ENCODE measurements at places on chromosomes 2 and 18.

DNA sequence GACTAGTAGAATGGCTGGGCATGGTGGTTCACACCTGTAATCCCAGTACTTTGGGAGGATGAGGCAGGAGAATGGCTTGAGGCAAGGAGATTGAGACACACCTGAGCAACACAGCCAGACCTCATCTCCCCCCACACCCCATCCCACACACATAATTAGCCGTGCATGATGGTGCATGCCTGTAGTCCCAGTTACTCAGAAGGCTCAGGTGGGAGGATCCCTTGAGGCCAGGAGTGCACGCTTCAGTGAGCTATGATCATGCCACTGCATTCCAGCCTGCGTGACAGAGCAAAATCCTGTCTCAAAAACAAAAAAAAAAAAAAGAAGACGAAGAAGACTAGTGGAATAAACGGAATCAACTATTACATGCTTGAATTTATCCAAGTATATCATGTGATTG, 150.0 kb downstream of the STK39 start:
- H3K27me3 ChIP-seq = no peaks in the 10 kb centered on the region
- no peak for DNase-seq
- H3K4me1 ChIP-seq = no peaks in the 10 kb centered on the region
- H3K36me3 ChIP-seq = no peaks in the 10 kb centered on the region
- H3K27ac ChIP-seq = no peak overlapping the region

DNA sequence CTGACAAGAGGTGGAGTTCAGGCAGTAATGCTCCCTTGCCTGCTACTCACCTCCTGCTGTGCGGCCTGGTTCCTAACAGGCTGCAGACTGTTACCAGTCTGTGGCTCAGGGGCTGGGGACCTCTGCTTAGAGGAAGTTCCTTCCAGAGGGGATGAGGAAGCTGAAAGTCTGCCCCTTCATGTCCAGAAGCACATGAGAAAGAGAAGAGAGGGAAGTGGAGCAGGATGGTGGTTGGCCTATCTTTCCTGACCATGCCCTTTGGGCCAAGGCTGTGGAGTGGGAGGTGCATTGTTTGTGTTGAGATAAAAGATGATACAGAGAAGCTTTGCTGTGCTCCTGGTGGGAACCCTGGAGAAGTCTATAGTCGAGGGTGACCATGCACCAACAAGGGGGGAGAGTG, 112.5 kb downstream of the LPIN1 start:
- H3K4me3 ChIP-seq = no peak overlapping the region
- H3K4me1 ChIP-seq = peaks cover 16% of the 10 kb centered on the region
- DNase-seq = no peak

GRCh38 chr2:27549303-27549702, 33.5 kb upstream of the ZNF512 start:
- no peak overlapping the region for H3K27ac ChIP-seq
- H3K4me3 ChIP-seq = no peak overlapping the region
- no peaks in the 10 kb centered on the region for H3K36me3 ChIP-seq
- H3K27me3 ChIP-seq = no peaks in the 10 kb centered on the region
- H3K4me1 ChIP-seq = no peaks in the 10 kb centered on the region

DNA sequence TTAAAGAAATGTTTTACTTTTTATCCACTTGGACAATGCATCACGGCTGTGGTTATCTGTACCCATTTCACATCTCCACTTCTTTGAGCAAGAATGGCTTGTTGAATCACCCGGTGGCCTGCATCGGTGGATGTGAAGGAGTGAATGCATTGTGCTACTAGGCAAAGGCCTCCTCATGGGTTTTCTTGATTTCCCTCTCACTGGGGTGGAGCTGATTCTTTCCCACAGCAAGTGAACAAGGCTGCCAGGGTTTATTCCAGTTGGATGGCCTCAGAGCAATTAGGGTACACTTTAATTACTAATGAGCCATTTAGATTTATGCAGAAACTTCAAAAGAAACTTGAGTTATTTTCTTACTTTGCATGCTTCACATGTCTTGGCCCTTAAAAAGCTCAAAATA, 387.1 kb downstream of the RND3 start:
- no peak for DNase-seq
- no peaks in the 10 kb centered on the region for H3K4me1 ChIP-seq
- no peak overlapping the region for H3K4me3 ChIP-seq
- H3K27ac ChIP-seq = no peak overlapping the region
- H3K27me3 ChIP-seq = no peaks in the 10 kb centered on the region

DNA sequence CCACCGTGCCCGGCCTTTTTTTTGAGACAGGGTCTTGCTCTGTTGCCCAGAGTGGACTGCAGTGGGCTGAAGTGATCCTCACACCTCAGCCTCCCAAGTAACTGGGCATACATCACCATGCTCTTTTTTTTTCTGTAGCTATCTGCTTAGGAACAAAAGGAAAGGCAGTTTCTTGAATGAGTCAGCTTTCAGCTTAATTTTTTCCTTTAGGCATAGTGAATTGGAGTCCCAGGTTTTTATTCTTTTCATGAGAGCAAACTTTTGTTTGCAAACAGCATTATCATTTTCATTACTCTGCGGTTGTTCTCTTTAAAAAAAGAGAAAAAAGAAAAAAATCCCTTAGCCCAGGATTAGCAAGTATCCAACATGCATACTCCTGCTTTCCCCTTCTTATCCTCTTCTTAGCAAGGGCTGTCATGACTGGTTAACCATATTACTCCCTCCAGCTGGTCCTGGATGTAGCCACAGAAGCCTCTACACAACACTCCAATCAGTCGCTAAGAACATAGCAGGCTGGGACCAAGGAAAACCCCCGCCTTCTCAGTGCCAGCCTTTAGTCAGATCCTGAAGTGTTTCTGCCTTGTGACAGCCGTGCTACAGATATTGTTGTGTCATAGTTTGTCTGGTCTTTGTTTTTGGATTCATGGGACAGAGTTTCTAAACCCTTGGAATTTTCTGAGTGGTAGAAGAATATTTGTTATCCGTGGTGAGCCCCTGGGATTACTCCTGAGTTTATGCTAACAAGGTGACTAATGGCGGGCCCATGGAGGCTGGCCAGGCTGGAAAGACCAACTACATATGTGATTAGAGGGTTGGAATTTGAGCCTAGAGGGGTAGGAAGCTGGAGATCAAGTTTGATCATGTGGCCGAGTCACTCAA, 23.3 kb upstream of the ST3GAL5 start:
- H3K27ac ChIP-seq = no peak overlapping the region
- no peaks in the 10 kb centered on the region for H3K36me3 ChIP-seq
- no peaks in the 10 kb centered on the region for H3K27me3 ChIP-seq
- H3K4me3 ChIP-seq = no peak overlapping the region

- H3K4me3 ChIP-seq = no peak overlapping the region
- no peaks in the 10 kb centered on the region for H3K27me3 ChIP-seq
- peak overlapping the region; percentile 9 for H3K27ac ChIP-seq
- DNase-seq = peak; percentile 25
- H3K36me3 ChIP-seq = peaks cover 17% of the 10 kb centered on the region
Measured at GRCh38 chr18:54284981-54285785, 15.9 kb downstream of the POLI start.

GRCh38 chr18:38010971-38011857, 445.6 kb upstream of the CELF4 start:
- DNase-seq = no peak
- no peaks in the 10 kb centered on the region for H3K36me3 ChIP-seq
- H3K27me3 ChIP-seq = no peaks in the 10 kb centered on the region
- H3K4me3 ChIP-seq = no peak overlapping the region
- H3K4me1 ChIP-seq = no peaks in the 10 kb centered on the region

DNA sequence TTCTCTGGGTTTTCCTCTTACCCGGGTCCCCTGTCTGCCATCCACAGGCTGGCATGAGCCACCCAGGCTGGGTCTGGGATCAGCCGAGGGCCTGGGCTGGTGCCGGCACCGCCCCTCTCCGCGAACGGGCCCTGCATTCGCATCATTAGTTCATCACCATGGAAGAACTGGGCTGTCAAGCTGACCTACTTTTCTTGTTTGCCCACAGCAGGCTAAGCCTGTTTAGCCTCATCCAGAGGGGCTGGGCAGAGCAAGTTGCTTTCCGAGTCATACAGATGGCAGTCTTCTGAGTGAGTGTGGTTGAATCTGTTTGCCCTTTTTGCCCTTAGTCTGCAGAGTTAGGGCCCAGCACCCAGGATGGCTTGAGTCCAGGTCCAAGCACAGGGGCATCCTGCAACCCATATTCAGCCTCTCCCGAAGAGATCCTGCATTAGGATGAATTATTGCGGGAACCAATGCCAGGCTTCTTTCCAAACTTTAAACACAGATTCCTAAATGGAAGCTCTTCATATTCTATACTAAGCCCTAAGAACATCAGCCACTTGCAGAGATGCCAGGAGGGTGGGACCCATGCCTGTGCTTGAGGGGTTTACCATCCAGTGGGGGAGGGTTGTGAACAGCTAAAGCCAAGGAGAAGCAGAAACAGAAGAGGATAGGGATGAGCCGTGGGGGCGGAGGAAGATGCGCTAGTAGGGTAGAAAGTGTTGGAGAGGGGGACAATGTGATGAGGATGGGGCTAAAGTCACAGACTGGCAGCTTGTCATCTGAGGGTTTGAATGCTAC, 68.0 kb downstream of the NPAS2 start:
- no peaks in the 10 kb centered on the region for H3K27me3 ChIP-seq
- no peaks in the 10 kb centered on the region for H3K4me1 ChIP-seq
- DNase-seq = no peak
- no peaks in the 10 kb centered on the region for H3K36me3 ChIP-seq
- H3K27ac ChIP-seq = no peak overlapping the region
- H3K4me3 ChIP-seq = no peak overlapping the region

GRCh38 chr2:160427629-160428404, 65.8 kb downstream of the RBMS1 start:
- no peaks in the 10 kb centered on the region for H3K36me3 ChIP-seq
- no peak overlapping the region for H3K4me3 ChIP-seq
- H3K27me3 ChIP-seq = no peaks in the 10 kb centered on the region
- peak; percentile 80 for DNase-seq
- peak overlapping the region; percentile 44 for H3K27ac ChIP-seq
- H3K4me1 ChIP-seq = peaks cover 53% of the 10 kb centered on the region

DNA sequence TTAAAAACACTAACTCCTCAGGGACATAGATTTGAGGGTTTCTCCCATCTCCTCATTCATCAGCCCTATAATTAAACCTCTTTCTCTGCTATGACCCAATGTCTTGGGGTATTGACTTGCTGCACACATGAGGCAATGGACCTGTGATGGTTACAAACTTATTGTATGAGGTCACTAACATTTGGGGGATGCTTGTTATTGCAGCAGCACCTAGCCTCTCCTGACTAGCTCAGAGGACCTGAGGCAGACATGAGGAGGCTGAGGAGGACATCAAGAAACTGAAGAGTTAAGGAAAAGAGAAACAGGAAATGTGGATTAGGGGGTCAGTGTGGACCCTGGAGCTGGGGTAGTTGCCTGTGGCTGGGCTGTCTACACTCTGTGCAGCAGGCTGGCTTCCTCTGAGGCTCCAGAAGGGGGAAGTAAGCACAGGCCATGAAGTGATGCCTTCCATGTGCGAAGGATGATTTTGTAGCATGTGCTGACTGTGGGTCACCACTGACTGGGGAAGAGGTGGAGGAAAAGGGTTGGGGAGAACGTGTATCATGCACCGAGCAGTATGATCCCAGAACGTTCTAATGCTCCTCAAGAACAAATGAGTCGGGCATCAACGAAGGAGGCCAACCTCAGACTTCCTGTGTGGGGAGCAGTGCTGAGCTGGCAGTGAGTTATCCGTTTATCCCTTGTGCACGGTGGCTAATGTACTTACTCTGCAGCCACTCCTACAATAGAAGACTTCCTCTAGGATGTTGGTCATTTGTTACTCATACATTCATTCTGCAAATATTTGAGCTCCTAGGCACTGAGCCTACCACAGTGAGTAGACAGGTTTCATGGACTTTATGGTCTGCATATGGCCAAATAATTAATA, 42.1 kb upstream of the RFX8 start:
- no peaks in the 10 kb centered on the region for H3K36me3 ChIP-seq
- DNase-seq = no peak
- H3K27me3 ChIP-seq = no peaks in the 10 kb centered on the region
- peaks cover 10% of the 10 kb centered on the region for H3K4me1 ChIP-seq
- no peak overlapping the region for H3K4me3 ChIP-seq
- H3K27ac ChIP-seq = no peak overlapping the region

- no peaks in the 10 kb centered on the region for H3K36me3 ChIP-seq
- no peak overlapping the region for H3K4me3 ChIP-seq
- no peak for DNase-seq
- no peak overlapping the region for H3K27ac ChIP-seq
- H3K27me3 ChIP-seq = no peaks in the 10 kb centered on the region
- H3K4me1 ChIP-seq = no peaks in the 10 kb centered on the region
Measured at GRCh38 chr18:26406854-26407517, 141.4 kb downstream of the KCTD1 start.

DNA sequence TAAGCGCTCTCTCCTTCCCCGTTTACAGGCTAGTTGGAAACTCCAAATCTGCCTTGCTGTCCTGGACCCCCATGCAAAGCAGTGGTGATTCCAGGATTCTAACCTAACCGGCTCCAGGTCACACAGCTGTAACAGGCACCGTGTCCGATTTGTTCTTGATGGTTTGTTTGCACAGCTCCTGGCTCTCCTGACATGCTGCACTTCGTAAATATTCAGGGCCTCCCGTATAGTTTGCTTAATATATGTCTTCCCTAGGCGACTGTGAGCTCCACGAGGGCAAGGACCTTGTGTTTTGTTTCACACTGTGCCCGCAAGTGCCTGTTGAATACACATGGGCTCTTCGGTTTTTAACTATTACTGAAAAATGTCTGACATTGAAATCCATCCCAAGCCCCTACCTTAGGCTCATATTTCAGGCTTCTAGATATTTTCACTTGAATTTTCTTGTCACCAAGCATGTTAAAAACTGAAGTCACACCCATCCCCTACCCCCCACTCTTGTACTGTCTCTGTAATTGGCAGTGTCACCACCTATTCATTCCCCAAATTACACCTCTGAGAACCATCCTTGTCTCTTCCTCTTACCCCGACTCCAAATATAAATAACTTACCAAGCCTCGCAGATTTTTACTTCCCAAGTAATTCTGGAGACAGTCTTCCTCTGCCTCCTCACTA, 1.0 kb upstream of the PUM2 start:
- H3K36me3 ChIP-seq = no peaks in the 10 kb centered on the region
- peak overlapping the region; percentile 83 for H3K4me3 ChIP-seq
- peaks cover 57% of the 10 kb centered on the region for H3K4me1 ChIP-seq
- peak overlapping the region; percentile 85 for H3K27ac ChIP-seq

GRCh38 chr2:236955521-236956030, 130.1 kb upstream of the COPS8 start:
- H3K27ac ChIP-seq = no peak overlapping the region
- H3K4me3 ChIP-seq = no peak overlapping the region
- H3K27me3 ChIP-seq = no peaks in the 10 kb centered on the region
- DNase-seq = no peak
- no peaks in the 10 kb centered on the region for H3K36me3 ChIP-seq

DNA sequence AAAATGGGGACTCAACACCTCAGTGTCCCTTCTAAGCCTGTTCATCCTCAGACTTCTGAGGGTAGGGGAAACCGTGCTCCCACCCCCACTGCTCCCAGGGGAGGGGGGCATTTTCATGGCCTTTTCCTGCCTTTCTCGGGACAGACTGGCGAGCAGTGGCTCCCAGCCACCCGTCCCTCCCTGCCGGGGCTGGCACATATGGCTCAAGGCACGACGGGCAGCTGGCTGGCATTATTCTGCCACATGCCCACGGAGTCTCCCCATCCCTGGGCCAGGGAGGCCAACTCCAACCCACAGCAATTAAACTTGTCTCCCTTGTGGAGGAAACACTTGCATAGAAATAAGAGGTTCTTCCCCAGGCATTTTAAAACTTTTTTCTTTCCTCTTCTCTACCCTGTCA, 148.5 kb upstream of the CBLN2 start:
- no peaks in the 10 kb centered on the region for H3K4me1 ChIP-seq
- H3K36me3 ChIP-seq = no peaks in the 10 kb centered on the region
- DNase-seq = no peak
- no peak overlapping the region for H3K4me3 ChIP-seq
- H3K27me3 ChIP-seq = no peaks in the 10 kb centered on the region
- no peak overlapping the region for H3K27ac ChIP-seq

- H3K4me1 ChIP-seq = no peaks in the 10 kb centered on the region
- no peak for DNase-seq
- H3K27ac ChIP-seq = no peak overlapping the region
- no peaks in the 10 kb centered on the region for H3K27me3 ChIP-seq
- H3K4me3 ChIP-seq = no peak overlapping the region
Measured at GRCh38 chr2:75047189-75047991, 88.9 kb downstream of the POLE4 start.

Data from CD4-positive, alpha-beta memory T cell (primary cell).